ENCODE measurements at places on chromosomes 7 and 10.

DNA sequence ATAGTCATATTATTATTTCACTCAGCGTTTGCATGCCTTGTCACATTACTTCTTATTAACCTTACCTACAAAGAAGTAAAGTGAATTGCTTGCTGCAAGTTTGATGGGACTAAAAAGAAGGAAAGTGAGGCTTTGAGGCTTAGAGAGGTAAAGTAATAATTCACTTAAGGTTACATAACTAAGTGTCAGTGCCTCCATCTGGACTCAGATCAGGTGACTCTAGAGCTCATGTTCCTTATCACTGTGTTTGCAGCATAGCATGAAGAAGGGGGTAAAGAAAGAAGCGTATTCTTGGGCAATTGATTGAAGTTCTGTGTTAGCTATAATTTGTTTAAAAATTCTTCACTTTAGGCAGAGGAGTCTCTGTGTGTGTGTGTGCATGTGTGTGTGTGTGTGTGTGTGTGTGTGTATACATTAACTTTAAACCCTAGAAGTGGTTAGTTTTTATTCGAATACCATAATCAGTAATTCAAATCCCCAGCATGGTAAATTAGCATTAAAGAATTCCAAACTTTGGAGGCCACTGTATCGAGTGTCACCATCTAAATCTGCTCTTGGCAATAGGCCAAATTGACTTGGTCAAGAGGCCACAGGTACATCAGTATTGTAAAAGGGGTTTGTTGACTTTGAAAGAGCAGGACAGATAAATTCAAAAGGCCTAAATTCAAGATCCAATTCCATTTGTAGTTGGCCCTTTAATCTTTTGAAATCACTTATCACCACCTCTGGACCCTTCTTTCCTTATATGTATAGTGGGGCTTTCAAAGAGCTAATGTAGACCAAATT lies 2.2 kb upstream of the PON3 start:
- DNase-seq, result no peak

DNA sequence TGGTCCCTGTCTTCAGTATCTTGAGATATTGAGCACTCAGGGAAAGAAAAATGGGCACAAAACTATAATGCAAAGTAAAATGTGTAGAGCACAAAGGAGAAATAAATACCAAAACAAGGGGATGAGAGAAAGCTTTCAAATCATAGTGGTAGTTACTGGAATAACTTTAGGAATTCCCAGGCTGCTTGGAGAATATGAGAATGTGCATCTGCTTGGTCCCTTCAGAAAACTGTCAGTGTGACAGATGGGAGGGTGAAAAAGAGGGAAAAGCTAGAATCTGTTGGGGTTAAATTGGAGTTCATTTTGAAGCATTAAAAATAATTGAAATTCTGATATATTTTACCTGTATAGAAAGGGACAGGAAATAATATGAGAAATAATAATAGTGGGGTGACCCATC lies 15.3 kb downstream of the ST7 start:
- DNase-seq, result no peak

GRCh38 chr7:55088620-55089019 lies 69.8 kb downstream of the EGFR start:
- no peak for DNase-seq

DNA sequence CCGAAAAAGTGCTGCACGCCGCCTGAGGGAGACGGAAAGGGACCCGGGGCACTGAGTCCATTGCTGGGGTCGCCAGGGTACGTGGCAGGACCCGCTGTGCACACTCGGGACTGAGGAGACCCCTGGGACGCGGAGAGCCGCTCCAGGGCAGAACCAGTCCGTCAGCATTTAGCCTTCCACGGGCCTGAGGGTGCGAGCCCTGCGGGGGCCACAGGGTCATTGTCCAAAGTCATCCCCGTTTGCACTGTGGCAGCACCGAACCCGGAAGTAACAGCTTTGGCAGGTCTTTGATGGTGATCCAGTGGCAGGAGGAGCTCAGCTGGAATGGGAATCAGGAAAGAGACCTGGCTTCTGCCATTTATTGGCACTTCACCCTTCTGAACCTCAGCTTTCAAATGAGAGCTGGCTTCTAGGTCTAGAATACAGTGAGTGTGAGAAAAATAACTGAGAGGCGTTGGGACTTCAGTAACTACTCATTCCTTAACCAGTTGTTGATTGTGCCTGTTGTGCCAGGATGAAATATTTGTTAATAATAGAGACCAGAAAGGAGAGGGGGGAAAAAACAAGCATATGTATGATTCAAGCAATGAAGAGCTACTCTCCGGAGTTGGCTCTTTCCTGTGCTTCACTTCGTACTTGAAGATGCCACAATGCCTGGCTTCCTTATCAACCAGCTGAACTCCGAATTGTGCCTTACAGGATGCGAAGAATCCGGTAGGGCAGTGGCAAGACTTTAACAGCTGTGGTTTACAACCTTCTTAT lies 811 bp upstream of the ARHGAP12 start:
- DNase-seq, result peak; percentile 66

DNA sequence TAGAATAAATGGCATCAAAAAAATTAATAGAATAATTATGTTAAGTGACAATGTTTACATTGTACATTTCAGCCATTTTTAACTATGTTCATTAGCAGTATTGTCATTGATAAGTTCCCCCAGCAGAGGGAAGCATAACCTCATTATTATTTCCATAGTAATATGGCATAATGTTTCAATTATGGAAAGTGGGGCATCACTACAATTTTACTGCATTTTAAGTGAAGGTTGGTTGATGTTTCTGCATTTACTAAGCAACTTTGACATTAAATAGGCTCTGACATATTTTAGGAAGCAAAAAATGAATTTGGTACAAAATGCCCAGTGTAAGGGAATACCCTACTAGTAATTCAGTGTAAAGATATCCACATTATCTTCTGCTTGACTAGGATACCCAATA lies 218.3 kb downstream of the SEMA3A start:
- DNase-seq, result peak; percentile 17

DNA sequence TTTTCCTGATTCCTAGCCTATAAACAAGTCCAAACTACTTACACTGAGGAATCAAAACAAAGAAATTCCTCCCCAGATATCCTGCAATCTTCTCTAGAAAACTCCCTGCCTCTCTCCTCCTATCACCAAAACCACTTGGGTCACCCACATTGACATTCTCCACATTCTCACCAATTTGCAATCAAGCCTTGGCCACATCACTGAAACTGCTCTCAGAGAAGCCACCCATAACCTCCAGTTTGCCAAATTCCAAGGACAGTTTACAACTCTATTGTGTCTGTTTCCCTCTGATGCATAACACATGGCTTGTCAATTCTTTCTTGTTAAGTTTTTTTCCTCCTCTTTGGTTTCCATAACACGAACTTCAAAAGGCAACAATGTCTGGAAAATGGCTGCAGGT lies 233.5 kb downstream of the XPNPEP1 start:
- no peak for DNase-seq

DNA sequence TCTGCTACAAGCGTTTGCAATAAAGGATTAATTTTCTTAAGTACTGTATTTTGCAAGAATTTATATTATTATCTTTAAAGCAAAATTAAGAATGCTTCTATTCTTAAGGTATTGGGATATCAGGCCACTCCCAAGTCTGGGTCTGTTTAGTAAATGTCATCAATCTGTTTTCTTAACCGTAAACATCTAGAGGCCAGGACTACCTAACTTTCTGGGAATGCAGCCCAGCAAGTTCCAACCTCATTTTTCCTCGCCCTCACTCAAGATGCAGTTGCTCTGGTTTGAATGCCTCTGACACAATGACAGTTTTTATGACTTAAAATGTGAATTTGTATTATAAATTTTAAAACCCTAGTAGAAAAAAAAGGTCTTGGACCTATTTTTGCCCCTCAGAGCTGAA lies 143.5 kb downstream of the INHBA start:
- no peak for DNase-seq

GRCh38 chr7:97226541-97226940 lies 109.0 kb downstream of the SDHAF3 start:
- no peak for DNase-seq

- no peak for DNase-seq
Measured at GRCh38 chr10:102342958-102343357, 52.5 kb upstream of the NFKB2 start.
